CD4-positive, alpha-beta T cell treated with Interferon gamma for 1 hour (primary cell): ENCODE measurements at places on chromosomes 16 and 17.

DNA sequence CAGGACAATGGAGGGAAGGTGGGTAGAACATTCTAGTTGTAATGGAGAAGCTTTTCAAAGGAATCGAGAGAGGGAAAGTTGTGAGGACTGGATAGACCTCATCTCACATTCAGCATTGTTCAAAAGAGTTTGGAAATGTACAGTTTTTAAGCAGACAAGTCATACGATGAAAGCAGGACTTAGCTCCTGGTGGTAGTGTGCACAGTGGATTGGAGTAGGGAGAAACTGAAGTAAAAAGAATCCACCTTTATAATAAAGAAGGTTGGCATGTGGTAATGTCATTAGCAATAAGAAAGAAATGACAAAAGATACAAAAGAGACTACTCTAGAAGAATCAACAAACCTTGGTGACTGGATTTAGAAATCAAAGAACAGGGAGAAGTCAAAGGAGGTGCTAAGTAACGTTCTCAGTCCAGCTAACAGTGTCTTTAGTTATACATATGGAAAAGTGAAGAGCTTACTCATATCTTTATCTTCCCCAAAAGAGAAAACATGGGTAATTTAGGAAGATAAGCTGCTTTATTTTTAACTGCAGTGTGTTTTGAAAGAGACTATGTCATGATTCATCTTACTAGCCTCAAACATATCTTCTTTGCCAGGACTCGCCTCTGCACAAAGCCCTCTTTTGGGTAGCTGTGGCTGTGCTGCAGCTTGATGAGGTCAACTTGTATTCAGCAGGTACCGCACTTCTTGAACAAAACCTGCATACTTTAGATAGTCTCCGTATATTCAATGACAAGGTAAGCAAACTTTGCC is 18.7 kb upstream of the EVI2A start:
- DNase-seq: no peak

DNA sequence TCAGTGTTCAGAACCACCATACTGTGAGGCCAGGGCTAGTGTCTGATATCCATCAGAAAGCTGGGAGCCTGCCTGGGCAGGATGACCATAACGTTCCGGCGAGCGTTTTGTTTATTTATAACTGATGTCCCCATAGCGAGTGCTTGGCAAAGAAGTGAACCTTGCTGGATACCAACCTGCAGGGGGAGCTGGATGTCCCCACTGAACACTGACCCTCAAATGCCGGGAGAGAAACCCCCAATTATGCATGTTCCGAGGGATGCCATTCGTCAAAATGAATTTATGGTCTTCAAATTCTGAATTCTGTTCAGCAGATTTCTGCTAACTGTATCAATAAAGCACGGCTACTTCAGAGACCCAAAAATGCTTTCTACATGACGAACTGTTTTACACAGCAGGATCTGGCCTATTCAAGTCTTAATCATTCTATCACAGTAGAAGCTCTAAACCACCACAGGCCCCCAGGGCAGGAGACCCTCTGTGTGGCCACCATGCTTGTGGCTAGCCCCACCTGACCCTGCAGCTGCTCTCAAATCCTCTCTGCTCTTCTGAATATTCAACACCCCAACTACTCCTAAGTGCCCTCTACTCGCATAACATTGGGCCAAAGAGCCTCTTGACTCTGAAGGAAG is 15.2 kb downstream of the MED24 start:
- DNase-seq: no peak

GRCh38 chr17:73463821-73464220 is 152.0 kb upstream of the CDC42EP4 start:
- no peak for DNase-seq

DNA sequence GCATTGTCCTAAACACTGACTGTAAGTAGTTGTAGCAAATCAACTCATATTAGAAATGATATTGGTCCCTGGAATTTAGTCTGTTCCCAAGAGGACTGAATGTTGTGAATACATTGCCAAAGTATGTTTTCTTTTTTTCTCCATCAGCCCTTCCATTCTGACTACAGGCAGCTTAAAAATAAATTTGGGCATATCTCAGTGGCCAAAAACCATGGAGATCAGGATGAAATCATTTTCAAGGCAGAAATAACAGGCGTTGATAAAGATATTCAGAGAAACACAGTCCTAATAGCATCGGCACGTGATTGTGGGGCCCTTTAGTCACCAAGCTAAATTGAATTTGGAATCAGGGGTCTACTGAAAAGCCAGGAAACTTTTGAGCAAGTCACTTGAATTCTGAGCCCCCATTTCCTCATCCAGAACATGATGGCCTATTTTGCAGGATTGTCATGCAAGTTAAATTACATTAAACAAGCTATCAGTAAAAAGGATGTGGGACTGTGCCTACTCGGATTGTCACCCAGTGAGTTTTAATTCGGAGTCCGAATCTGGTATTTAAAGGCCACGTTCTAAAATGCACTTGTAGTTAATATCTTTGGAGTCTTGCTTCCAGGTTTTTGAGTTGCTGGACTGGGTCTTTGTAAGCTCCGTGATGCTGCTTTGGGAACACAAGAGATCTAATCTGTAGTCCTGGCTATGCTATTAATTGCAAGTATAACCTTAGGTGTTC is 17.1 kb downstream of the HLF start:
- no peak for DNase-seq

GRCh38 chr17:9408868-9409829 is 166.5 kb downstream of the STX8 start:
- DNase-seq: no peak

DNA sequence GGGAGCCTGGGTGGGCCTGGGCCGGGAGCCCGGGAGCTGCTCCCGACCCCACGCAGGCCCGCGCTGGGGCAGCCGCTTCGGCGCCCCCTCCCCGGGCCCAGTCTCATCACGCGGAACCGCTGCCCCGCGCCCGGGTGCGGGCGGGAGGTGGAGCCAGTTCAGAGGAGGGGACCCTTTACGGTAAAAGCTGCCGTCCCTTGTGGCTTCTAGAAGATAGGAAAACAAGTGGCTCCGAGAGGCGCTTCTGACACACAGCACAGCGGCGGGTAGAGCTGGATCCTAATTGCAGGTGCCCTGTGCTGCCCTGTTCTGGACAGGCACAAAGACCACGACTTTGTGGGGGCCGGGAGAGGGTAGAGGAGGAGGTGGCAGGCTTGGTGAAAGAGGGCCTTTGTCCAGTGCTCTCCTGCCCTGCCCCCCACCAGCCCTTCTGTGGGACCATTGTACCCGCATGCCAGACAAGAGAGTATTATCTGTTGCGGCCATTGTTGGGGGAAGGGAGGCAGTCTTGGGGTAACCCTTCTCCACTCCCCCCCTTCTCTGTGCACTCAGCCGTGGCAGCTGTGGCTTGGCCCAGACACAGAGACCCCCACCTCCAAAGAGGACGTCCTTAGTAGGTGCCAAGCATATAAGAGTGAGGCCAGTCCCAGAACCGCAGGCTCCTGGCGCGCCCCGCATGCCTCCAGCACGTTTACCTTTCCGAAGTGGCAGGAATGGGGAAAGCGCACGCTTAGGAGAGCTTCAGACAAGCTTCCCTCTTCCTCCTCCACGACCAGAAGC is 736 bp downstream of the CNP start:
- no peak for DNase-seq

GRCh38 chr16:28265822-28266221 is 26.5 kb upstream of the SBK1 start:
- DNase-seq: no peak

DNA sequence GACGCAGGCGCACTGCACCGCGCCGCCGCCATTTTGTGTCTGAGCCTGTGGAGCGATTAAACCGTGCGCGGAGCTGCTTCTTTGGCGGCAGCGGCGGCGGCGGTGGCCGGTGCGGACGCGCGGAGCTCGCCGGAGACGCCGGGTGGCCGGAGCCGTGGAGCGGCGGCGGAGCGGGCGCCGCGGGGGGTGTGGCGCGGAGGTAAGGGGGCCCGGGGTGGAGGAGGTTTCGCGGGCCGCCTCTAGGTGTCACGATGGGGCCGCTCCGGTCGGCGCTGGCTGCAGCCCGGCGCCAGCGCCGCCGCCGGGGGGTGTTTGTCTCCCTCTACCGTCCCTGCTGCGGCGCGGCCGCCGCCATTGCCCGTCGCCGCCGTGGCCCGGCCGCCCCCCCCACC is at the start of gene CTCF:
Gene CTCF, plus strand, starts transcription at position 1 of the 392 bp plus-strand sequence. CDS start 48,307 bp downstream, outside the sequence.
- DNase-seq: peak; percentile 87

GRCh38 chr17:81035521-81036196 is 708 bp downstream of the BAIAP2 start:
- no peak for DNase-seq

GRCh38 chr17:19787733-19788357 is 39.7 kb upstream of the ALDH3A1 start:
- no peak for DNase-seq

GRCh38 chr17:5718726-5719125 is 134.4 kb upstream of the NLRP1 start:
- no peak for DNase-seq

- DNase-seq: no peak
Measured at GRCh38 chr17:72561266-72561665, 440.4 kb downstream of the SOX9 start.

GRCh38 chr17:64185101-64185500 is 55.2 kb upstream of the ERN1 start:
- no peak for DNase-seq

GRCh38 chr17:61057257-61057656 is 342.4 kb upstream of the TBX2 start:
- no peak for DNase-seq

DNA sequence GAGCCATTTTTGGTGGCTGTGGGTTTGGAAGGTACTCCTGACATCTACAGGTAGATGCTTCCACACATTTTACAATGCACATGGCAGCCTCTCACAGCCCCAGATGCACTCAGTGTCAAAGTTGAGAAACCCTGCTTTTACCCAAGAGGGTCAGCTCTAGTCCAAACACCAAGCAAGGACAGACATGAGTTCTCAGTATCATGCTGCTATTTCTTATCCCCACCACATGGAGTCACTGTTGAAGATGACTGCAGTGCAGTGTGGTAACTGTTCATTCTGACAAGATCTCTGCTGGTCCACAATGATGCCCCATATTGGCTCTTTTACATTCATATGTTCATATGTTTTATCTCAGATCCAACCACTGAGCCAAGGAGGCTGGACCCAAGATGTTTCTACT is 50.5 kb upstream of the SALL1 start:
- no peak for DNase-seq

DNA sequence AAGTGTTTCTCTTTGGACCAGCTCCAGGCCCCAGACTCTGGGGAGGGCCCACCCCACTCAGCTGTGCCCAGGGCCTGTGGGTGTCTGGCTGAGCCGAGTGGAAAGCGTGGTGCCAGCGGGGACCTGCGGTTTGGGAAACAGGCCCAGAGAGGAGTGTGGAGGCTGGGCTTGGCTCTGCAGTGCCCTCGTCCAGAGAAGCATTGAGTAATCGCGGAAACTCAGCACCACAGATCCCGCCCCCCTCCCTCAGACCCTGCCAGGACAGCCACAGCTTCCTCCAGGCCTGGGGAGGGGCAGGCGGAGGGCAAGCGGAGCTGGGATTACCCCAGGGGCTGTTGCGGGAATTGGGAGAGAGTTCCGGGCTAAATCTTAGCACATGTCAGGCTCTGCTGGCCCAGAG is 14.6 kb upstream of the PITPNA start:
- peak; percentile 81 for DNase-seq
